ENCODE measurements at places on chromosomes 16 and 17. TPM values are rescaled to one million over a fixed set of nuclear protein-coding genes. Genes with fewer than 3 reads are reported as not detected.

The NOL3 gene
- 17.9 TPM for polyA plus RNA-seq

The ATMIN gene
- polyA plus RNA-seq = 39.5 TPM

The KIF2B gene
- not detected for polyA plus RNA-seq

The SULT1A2 gene
- 0.13 TPM for polyA plus RNA-seq

The MYH8 gene
- not detected for polyA plus RNA-seq

The RNF112 gene
- 1.6 TPM for polyA plus RNA-seq

GRCh38 chr17:67500677-67501300, 123.7 kb downstream of the PITPNC1 start:
- H3K4me1 ChIP-seq = no peaks in the 10 kb centered on the region
- no peaks in the 10 kb centered on the region for H3K27me3 ChIP-seq
- H3K36me3 ChIP-seq = no peaks in the 10 kb centered on the region
- H3K27ac ChIP-seq = no peak overlapping the region
- DNase-seq = no peak
- H3K4me3 ChIP-seq = no peak overlapping the region

DNA sequence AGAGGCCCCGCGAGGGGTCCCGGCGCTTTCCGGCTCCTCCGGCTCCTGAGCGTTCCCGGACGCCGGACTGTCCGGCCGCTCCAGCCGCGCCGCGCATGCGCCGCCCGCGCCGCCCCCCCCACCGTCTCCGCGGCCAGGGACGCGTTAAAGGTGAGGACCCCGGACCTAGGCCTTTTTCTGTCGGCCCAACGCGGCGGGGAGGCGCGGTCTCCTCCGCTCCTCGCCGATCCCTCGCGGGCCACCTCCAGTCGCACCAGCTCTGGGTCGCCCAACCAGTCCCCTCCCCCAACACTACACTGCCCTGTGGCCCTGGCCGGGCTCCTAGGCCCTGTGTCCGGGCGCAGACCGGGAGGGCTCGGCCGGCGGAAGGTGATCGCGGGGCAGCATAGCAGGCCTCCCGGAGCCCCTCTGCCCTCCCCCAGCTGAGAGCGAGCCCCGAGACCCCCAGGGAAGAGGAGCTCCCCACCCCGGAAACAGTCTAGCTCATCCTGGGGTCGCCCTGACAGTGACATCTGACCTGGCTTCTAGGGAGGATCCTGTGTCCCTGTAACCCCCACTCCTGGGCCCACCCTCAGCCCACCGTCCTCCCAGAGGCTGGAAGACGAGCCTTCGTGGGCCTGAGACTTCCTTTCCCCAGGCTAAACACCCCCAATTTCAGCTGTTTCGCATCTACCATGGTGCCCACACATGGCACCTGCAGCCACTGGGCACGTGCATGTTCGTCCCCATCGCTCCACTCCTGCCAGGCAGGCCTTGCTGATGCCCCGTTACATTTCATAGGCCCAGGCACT, 14.7 kb upstream of the BCAR1 start:
- peak overlapping the region; percentile 65 for H3K4me3 ChIP-seq
- no peaks in the 10 kb centered on the region for H3K36me3 ChIP-seq
- H3K4me1 ChIP-seq = peaks cover 37% of the 10 kb centered on the region
- peak overlapping the region; percentile 78 for H3K27ac ChIP-seq
- H3K27me3 ChIP-seq = no peaks in the 10 kb centered on the region
- peak; percentile 84 for DNase-seq

- DNase-seq = no peak
- no peak overlapping the region for H3K4me3 ChIP-seq
- H3K27ac ChIP-seq = no peak overlapping the region
- H3K27me3 ChIP-seq = no peaks in the 10 kb centered on the region
- no peaks in the 10 kb centered on the region for H3K4me1 ChIP-seq
- H3K36me3 ChIP-seq = no peaks in the 10 kb centered on the region
These were observed 225.4 kb downstream of the IRF8 start for GRCh38 chr16:86124321-86124720.

DNA sequence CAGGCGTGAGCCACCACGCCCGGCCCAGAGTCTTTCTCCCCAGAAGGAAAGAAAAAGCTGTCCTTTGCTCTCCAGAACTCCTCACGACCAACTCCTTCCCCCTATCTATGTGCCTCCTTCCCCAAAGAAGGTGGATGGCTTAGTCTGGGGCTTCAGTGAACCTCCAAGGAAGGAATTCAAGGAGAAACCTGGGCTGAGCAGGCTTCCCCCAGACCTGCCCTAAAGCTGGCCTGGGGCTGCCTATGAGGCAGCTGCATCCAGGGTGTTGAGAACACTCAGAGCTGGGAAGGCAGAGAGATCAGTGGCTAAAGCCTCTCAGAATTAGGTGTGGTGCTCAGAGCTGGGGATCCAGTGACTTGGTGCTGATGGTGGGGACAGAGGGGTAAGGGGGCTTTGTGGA, 3.8 kb downstream of the ACSF2 start:
- no peaks in the 10 kb centered on the region for H3K27me3 ChIP-seq
- no peaks in the 10 kb centered on the region for H3K36me3 ChIP-seq
- H3K4me3 ChIP-seq = no peak overlapping the region
- no peak for DNase-seq
- H3K27ac ChIP-seq = no peak overlapping the region
- H3K4me1 ChIP-seq = peaks cover 22% of the 10 kb centered on the region

- H3K36me3 ChIP-seq = no peaks in the 10 kb centered on the region
- DNase-seq = no peak
- no peaks in the 10 kb centered on the region for H3K4me1 ChIP-seq
- H3K27me3 ChIP-seq = no peaks in the 10 kb centered on the region
- no peak overlapping the region for H3K27ac ChIP-seq
These were observed 35.1 kb downstream of the IGF2BP1 start for GRCh38 chr17:49031965-49032928.

- H3K4me1 ChIP-seq = peaks cover 1% of the 10 kb centered on the region
- DNase-seq = peak; percentile 27
- no peak overlapping the region for H3K4me3 ChIP-seq
- H3K36me3 ChIP-seq = no peaks in the 10 kb centered on the region
These were observed 117.2 kb upstream of the METRNL start for GRCh38 chr17:82962163-82962720.

DNA sequence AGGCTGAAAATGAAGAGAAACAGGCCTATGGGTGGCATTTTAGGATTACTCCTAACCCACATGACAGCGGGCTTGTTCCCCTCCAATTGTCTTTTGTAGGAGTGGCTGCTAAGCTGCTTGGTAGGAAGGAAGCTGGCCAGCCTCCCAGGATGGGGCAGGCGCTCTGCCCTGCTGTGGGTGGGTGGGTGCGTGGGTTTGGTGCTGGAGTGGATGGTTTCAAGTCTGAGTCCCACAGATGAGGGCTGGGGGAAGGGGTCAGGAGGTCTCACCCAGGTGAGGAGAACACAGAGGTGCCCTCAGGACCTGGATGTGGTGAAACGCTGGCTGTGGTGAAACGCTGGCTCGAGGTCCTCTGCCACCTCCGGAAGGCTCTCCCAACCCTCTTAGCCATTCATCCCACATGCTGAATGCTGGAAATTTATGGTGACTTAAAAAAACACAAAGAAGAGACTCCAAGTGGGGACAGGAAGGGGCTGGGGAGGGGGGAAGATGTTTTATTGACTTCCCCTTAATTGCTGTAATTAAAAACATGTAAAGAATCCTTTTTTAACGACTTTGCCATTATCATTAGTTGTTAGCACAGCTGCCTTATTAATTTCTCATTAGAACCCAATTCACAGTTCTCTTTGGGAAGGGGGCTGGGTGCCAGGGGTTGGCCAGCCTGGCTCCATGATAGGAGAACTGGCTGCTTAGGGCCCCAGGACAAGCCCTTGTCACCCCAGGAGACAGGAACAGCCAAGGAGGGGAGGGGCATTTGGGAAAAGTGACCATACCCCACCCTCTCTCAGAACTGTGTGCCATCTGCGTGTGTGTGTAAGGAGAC, 153.5 kb upstream of the CDC42EP4 start:
- no peaks in the 10 kb centered on the region for H3K27me3 ChIP-seq
- H3K4me3 ChIP-seq = no peak overlapping the region
- no peaks in the 10 kb centered on the region for H3K36me3 ChIP-seq

DNA sequence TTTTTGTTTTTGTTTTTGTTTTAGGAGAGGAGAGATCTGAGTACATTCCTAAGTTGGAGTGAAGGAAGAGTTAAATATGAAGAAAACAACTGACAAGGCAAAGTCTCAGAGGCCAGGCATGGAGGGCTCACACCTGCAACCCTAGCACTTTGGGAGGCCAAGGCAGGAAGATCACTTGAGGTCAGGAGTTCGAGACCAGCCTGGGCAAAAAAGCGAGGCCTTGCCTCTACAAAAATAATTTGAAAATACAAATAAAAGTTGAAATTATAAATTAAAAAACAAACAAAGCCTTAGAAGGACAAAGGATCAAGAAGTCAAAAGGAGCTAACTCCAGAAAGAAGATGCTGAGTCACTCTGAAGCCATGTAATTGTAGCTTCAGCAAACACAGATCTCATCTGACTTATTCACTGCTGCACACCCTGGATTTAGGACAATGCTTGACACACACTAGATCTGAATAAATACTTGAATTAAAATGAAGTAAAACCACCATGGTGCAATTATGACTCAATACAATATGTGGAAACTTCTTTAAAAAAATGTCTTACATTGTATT, 9.1 kb downstream of the CEP20 start:
- no peaks in the 10 kb centered on the region for H3K4me1 ChIP-seq
- no peak overlapping the region for H3K27ac ChIP-seq

GRCh38 chr16:12573730-12574383, 229.8 kb downstream of the CPPED1 start:
- no peak for DNase-seq
- no peak overlapping the region for H3K27ac ChIP-seq
- no peaks in the 10 kb centered on the region for H3K4me1 ChIP-seq
- no peaks in the 10 kb centered on the region for H3K27me3 ChIP-seq
- no peaks in the 10 kb centered on the region for H3K36me3 ChIP-seq

DNA sequence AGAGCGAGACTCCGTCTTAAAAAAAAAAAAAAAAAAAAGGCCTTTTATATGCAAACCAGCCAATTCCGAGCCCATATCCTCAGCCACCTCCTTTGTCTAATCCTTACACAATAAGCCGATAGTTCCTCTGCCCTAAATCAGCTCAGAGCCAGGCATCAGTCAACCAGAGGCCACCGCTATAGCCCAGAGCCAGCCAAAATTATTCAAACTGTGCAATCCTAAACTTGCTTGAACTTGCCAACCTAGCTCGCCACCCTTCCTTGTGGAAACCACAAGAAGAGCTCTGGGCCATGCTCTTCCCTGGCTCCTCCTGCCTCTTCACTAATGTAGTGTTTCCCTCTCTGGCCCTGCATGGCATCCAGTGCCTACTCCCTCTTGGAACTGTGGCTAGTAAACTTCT, 17.7 kb downstream of the ITGAL start:
- H3K4me3 ChIP-seq = no peak overlapping the region
- H3K27ac ChIP-seq = no peak overlapping the region
- no peaks in the 10 kb centered on the region for H3K36me3 ChIP-seq
- H3K27me3 ChIP-seq = no peaks in the 10 kb centered on the region

- no peak overlapping the region for H3K27ac ChIP-seq
- no peak overlapping the region for H3K4me3 ChIP-seq
- H3K36me3 ChIP-seq = no peaks in the 10 kb centered on the region
- no peaks in the 10 kb centered on the region for H3K27me3 ChIP-seq
These were observed 4.7 kb downstream of the SLC22A31 start for GRCh38 chr16:89195521-89196171.

DNA sequence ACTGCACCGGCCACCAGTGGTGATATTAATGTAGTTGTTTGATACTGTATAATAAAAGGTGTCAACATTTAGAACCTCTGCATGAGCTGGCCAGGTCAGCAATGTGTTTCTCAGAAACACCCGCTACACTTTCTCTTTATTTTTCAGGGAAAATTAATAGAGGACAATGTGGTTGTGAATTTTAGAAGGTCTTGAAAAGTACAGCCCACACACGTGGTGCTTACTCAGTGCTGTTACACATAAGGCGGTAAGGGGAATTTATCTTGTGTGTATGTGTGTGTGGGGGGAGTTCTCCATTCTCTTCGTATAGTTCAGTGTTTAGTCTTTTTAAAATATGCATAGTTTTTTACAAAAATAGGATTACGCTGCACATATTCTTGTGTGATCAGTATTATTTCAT, 4.4 kb upstream of the ZFP1 start:
- H3K36me3 ChIP-seq = no peaks in the 10 kb centered on the region
- no peaks in the 10 kb centered on the region for H3K27me3 ChIP-seq
- H3K4me3 ChIP-seq = no peak overlapping the region

DNA sequence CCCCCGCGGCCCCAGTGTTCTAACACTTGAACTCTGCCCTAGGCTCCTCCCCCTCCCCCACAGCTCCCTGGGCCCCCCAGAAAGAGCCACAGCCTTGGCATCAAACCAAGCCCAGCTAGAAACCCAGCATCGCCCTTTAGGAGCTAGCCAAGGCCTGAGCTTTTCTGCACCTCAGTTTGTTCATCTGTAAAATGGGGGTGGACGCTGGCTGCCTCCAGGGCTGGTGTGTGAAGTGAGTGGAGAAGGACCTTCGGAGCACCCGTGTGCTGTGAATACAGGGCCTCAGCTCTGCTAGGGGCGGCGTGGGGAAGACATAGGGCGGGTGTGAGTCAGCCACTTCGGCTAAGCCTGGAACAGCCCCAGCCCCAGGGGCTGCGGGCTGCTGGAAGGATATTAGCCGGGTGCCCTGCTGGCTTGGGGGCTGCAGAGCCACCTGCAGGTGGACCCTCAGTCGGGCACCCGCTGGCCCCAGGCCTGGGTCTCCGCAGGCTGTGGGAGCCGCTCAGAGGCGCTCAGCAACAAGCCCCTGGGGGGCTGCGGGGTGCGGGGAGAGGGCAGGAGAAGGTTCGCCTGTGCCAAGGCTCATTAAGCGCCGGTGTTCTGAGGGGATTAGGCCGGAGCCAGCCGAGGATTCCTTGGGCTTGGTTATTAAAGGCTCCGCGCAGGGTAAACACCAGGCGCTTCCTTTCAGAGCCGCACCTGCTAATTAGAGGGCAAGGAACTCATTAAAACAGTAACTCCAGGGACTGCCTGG, 217.0 kb upstream of the CIBAR2 start:
- H3K27ac ChIP-seq = no peak overlapping the region
- H3K4me1 ChIP-seq = peaks cover 11% of the 10 kb centered on the region
- peak; percentile 25 for DNase-seq
- no peak overlapping the region for H3K4me3 ChIP-seq
- H3K27me3 ChIP-seq = no peaks in the 10 kb centered on the region

DNA sequence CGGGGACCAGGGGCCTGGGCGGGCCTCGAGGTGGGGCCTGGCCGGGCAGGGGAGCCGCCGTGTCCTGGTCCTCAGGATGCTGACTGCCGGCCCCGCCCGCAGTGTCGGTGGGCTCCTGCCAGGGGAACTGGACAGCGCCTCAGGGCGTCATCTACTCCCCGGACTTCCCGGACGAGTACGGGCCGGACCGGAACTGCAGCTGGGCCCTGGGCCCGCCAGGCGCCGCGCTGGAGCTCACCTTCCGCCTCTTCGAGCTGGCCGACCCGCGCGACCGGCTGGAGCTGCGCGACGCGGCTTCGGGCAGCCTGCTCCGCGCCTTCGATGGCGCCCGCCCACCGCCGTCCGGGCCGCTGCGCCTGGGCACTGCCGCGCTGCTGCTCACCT, 2.3 kb upstream of the PAQR4 start:
- DNase-seq = no peak
- H3K4me3 ChIP-seq = no peak overlapping the region
- peaks cover 13% of the 10 kb centered on the region for H3K4me1 ChIP-seq
- H3K27ac ChIP-seq = no peak overlapping the region

GRCh38 chr16:20301840-20302239, 25.5 kb downstream of the GP2 start:
- DNase-seq = no peak
- H3K4me3 ChIP-seq = no peak overlapping the region

Measured in ovary (tissue), 10 donors.